LNCaP clone FGC (cell line): ENCODE measurements at places on chromosomes 6 and 20.

DNA sequence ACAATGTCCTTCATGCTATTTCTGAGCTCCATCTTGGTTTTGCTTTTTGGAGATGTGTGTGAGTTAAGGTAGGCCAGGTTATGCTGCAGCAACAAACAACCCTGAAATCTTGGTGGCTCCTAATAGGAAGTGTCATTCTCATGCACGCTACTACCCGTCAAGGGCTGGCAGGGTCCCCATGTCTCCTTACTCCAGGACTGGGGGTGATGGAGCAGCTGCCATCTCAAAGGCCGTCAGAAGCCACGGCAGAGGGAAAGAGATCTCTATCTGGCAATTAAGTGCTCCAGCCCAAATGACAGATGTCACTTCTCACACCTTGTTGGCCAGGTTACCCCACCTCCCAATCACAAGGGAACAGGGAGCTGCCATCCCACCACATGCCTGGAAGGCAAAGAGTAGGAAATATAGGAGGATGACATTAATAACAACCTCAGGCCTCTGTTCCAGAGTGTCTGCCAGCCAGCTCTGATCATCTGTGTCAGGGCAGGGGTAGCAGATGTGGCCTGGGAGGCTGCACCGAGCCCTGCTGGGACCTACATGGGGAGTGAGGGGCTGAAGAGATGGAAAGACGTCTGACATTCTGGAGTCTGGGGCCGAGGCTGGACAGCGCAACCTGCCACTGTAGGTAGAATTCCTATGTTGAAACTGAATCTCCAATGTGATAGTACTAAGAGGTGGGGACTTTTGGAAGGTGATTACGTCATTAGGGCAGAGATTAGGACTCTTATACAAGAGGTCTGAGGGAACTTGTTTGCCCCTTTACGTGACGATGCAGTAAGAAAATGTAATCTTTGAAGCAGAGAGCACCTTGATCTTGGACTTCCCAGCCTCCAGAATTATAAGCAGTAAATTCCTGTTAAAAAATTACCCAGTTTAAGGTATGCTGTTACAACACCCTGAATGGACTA lies 4.8 kb upstream of the SDCBP2 start:
- DNase-seq: no peak

DNA sequence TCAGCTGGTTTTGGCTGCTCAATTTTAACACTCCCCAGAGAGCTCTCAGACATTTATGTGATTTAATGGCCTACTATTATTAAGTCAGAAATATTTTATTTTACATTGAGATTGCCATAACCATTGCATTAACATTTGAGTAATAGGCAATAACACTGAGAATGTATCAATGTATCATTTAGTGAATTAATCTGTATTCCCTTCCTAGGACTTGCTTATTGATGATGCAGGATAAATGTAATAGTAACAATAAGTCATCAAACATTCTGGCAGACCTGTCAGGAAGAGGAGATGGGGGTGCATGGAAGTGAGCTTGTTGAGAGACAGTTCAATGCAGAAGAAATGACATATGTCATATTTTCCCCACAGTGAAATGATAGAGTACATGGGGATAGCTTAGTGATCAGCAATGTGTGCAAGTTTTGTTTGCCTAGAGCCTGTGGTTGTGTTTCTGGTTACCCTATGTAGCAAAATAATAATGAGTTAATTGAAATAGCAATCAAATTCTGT lies 458.9 kb downstream of the EYS start:
- DNase-seq: no peak

GRCh38 chr20:37706298-37706697 lies 12.5 kb downstream of the CTNNBL1 start:
- no peak for DNase-seq

- DNase-seq: no peak
These were observed 536 bp upstream of the FNDC1 start for GRCh38 chr6:159168536-159169192.

DNA sequence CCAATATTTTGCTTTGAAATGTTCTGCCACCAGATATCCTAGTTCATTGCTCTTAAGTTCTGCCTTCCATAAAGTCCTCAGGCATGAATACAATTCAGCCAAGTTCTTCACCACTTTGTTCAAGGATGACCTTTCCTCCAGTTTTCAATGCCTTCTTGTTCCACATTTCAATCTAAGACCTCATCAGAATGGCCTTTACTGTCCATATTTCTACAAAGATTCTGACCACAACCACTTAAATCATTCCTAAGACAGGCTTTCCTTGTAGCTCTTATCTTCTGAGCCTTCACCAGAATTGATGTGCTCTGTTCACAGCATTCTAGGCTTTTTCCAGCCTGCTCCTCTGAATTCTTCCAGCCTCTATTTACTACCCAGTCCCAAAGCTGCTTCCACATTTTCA lies 319.0 kb downstream of the HACE1 start:
- DNase-seq: no peak

DNA sequence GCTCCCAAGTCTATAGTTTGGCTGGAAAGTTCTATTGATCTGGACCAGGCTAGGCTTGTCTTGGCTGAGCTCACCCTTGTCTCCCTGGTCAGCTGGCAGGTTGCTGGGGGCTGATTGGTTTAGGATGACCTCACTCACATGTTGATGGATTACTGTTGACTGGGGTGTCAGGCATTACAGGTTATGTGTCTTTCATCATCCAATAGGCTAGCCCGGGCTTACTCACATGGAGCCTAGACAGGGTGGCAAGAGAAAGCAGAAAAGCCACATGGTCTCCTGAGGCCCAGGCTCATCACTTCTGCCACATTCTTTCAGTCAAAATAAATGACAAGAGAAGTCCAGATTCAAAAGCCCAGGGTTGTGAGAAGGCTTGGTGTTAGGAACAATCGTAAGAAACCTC lies 103.5 kb downstream of the BFSP1 start:
- DNase-seq: no peak

DNA sequence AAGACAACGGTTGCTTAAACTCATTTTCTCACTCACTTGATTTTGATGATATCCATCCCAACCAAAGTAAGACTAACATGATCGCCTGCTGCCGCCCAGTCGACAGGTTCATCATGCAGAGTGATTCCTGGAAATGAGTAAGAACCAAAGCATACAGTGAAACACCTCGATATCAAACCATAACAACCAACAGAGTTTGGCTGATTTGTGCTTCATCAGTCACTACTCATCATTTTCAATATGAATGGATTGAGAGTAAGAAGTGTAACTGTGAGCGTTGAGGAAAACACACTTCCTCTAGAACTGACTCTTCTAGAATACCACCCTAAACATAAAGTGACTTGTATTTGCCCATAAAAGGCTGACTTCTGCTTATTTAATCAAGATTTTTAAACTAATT lies 29.2 kb upstream of the ALDH8A1 start:
- DNase-seq: no peak

DNA sequence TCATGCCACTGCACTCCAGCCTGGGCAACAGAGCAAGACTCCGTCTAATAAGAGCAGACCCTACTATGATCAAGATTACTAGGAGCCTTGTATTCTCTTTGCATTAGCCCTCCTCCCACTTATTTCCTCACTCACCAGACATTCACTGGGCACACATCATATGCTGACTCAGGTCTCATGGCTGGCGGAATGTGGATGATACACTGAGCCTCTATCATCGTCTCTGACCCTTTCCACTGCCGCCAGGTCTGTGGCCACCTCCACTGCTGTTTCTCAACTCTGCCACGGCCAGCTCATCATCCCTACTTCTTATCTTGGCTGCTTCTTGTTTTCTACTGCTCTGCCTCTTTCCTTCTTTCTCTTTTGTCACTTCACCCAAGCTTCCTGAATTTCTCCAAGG lies 161.0 kb downstream of the BACH2 start:
- no peak for DNase-seq

DNA sequence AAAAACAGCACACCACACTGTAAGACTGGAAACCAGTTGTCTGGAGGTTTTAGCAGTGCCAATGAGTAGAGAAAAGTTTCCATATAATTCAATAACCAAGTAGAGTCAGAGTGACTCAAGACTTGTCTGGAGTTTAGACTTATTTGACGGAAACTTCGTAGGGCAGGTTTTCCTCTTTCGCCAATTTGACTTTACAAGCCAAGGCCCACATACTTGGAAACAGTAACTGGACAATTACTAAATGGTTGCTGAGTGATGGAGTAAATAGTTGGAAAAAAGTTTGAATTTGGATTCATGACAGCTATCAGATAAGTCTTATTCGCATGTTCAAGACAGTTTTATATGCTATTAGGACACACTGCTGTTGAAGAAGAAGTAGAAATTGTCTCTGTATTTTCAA lies 48.1 kb upstream of the CTAGE9 start:
- no peak for DNase-seq
